ENCODE measurements at places on chromosomes 12 and 14. TPM values are rescaled to one million over a fixed set of nuclear protein-coding genes. Genes with fewer than 3 reads are reported as not detected.

Gene SSTR1
- 0.16 TPM for polyA plus RNA-seq

GRCh38 chr12:59164226-59164625 is 243.9 kb upstream of the LRIG3 start:
- DNase-seq: no peak

DNA sequence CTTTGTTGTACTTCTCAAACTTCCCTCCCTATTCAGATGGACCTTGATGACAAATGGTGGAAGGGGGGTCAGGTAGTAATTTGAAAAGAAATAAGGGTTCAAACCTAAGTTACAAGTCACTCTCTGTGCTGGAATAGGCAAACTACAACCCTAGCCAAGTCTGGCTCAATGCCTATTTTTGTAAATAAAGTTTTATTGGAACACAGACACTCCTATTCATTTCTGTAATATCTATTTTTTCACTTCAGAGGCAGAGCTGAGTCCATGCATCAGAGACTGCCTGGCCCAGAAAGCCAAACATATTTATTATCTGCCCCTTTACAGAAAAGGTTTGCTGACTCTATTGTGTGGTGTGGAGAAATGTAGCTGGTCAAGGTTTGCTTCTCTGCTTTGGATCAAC is 78.4 kb upstream of the RIN3 start:
- no peak for DNase-seq

GRCh38 chr12:31325524-31325875 is 450 bp downstream of the SINHCAF start:
- no peak for DNase-seq

Gene SPTLC2
- 16.9 TPM for polyA plus RNA-seq

DNA sequence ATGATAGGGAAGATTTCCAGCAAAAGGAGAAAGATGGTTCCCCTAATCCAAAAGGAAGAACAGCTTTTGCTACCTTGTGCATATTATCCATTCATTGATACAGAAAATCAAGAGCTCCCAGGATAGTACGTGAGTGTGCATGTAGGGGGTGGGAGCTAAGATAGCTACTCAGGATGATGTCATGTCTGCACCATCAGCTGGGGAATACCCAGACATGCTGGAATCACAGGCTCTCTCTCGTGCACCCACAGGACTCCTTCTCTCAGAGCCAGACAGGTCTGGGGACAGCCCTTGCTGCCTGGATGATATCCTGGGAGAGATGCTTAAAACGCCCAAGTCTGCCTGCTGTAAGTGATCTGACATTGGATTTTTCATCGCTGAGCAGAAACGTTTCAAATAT is 38.9 kb downstream of the FOXN3 start:
- DNase-seq: no peak

Gene HOXC9
- 0.43 TPM for polyA plus RNA-seq

GRCh38 chr14:99632410-99633035 is 12.4 kb upstream of the HHIPL1 start:
- no peak for DNase-seq

DNA sequence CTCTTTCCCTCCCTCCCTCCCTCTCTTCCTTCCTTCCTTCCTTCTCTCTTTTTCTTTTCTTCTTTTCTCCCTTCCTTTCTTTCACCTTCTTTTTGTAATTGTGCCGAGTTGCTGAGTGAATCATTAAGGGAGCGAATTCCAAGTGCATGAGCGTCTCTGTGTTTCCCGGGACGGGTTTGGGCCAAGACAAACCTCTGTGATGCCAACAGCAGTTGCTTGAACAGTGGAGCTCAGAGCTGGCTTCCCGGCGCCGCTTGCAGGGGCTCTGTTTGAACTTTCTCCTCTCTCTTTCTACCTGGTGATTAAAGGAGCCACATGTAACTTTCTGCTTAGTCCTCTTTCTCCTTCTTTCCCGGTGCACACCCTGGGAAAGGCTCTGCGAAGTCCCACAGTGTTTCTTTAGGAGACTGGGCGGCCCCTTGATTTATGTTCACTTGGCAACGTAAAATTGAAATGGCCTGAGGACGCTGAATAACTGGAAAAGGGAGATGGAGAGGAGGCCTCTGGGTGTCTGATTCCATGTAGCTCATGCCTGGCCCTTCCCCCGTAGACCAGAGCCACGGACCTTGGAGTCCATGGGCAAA is 33.7 kb upstream of the MAP1LC3B2 start:
- DNase-seq: peak; percentile 83

GRCh38 chr12:109967383-109968031 is 28.7 kb downstream of the GIT2 start:
- DNase-seq: no peak

DNA sequence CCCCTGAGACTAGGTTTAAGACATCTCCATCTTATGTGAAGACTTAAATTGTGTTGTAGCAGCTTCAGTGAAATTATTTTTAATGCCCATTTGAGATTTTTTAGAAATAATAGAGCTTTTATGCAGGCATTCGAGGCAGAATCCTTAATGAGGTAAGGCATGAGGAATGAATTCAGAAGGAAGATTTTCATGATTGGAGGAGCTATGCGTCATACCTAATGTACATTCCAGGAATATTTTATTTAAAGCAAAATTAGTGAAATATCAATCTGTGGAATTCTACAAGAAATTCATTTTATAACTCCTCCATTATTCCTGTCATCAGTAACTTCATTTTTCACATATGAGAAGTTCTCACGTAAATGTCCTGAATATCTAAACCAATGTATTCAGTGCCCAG is 36.0 kb upstream of the GARIN6 start:
- DNase-seq: no peak

DNA sequence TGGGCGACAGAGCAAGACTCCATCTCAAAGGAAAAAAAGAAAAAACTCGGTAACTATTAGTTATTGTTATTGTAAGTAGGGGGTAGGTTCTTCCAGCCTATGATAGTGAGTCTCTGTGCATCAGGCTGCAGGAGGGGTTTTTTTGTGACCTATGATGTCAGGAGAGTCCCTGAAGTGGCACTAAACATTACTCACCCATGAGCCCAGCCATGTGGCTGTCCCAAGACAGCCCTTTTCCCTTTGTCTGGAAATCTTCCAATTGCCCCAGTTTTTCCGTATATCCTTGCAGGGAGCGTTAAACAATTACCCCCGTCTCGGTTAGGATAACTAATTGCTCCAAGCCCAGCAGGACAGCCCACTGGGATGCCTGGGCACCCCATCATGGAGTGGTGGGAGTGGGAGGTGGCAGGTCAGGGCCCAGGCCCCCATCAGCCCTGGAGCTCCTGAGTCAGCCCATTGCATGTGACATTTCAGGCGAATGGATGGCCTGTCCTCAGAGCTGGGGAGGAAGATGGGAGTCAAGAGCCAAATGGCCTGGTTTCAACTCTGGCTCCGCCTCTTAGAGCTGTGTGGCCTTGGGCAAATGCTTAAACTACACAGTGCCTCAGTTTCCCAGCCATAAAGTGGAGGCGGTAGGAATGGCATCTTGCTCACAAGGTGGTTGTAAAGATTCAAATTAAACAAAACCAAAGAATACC is 16.4 kb downstream of the PHETA1 start:
- DNase-seq: no peak

Gene RDH16
- polyA plus RNA-seq: 0.20 TPM

Gene NCOR2
- polyA plus RNA-seq: 101 TPM

DNA sequence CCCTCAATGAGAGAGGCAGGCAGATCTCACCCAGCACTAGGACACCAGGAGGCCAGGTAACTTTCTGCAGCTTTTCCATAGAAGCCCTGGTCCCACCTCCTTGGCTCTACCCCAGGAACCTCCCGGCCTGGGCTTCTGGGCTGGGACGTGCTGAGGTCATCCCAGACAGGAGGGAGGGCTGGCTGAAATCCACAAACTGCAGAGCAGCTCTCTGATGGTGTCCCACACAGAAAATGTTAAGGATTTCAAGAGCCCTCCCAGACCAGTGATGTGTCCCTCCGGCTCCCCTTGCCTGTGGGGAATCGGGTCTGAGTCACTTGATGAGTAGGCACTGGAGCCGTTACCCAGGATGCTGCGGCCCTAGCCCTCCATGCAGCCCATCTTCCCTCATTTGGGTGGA is 124.1 kb downstream of the ESRRB start:
- DNase-seq: peak; percentile 33

- peak; percentile 53 for DNase-seq
Observed at GRCh38 chr12:68746572-68747180, 700 bp downstream of the SLC35E3 start.

DNA sequence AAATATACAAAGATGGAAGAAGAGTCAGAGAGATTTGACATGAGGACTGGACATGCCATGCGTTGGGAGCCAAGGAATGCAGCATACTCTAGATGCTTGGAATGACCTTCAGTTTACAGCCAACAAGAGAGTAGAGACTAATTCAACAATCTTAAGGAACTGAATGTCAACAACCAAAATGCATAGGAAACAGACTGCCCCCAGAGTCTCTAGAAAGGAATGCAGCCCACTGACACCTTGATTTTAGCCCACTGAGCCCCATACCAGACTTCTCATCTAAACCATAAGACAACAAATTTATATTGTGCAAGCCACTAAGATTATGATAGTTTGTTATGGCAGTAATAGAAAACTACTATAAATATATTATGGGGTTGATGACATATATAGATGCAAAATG is 611.2 kb downstream of the RPS29 start:
- DNase-seq: no peak

Gene MFAP5
- polyA plus RNA-seq: 170 TPM

GRCh38 chr12:6047249-6048237 is 76.9 kb downstream of the VWF start:
- no peak for DNase-seq

- DNase-seq: peak; percentile 42
Observed at GRCh38 chr12:11863478-11863906, 207.2 kb upstream of the BCL2L14 start.

- DNase-seq: no peak
Observed at GRCh38 chr12:111685322-111685810, 390 bp downstream of the BRAP start.

DNA sequence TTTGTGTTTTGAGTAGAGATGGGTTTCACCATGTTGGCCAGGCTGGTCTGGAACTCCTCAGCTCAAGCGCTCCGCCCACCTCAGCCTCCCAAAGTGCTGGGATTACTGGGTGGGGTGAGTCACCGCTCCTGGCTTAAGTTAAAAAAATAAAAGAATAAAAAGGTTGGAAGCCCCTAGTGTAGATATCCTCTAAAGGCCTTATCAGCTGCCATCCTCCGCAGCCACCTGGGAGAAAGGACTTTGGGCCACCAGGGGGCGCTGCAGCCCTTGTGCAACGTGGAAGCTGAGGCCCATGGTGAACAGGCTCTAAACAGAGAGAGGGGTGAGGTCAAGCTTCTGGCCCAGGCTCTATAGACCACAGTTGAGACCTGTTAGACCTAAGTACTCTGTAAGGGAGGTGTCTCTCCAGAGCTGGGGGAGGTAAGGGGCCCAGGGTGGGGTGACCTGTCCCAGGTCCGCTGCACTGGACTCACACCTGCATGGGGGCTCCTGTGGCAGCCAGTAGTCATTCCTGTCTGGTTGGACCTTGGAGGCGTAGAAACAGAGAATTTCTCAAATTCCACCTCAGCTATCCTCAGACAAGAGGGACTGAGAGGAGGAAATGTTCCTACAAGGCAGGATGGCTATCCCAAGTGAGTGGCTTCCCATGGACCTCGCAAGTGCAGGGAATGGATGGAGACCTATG is 14.0 kb upstream of the RACGAP1 start:
- peak; percentile 68 for DNase-seq

Gene TAS2R9
- not detected for polyA plus RNA-seq

DNA sequence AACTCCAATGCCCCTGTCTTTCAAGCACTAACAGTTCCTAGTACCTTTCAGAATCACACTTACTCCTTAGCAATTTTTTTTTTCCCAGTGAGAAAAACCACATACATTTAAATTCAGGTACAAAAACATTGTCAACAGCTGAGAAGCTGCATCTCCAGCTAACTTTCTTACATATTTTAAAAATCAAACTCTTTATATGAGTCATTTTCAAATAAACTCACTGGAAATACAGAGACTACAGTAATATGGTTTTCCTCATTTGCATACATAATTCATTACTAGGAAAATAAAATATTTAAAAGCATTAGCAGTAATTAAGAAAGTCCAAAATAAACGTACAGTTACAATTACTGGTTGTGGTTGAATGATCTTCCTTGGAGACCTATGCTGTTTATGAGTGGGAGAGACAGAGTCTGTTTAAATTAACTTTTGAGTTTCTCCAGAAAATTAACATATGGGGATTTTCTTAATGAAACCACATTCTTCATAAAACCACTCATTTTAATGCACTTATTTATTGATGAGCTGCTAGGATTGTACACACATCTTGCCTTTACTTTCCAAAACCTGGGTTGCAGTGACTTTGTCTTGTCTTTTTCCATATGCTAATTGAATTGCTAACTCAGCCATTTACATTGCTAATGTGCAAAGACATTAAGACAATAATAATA is 9.8 kb downstream of the MUCL1 start:
- no peak for DNase-seq

- no peak for DNase-seq
Observed at GRCh38 chr14:91835197-91835919, 32.0 kb downstream of the TC2N start.

Gene MYF5
- not detected for polyA plus RNA-seq

Gene LAG3
- 0.35 TPM for polyA plus RNA-seq

DNA sequence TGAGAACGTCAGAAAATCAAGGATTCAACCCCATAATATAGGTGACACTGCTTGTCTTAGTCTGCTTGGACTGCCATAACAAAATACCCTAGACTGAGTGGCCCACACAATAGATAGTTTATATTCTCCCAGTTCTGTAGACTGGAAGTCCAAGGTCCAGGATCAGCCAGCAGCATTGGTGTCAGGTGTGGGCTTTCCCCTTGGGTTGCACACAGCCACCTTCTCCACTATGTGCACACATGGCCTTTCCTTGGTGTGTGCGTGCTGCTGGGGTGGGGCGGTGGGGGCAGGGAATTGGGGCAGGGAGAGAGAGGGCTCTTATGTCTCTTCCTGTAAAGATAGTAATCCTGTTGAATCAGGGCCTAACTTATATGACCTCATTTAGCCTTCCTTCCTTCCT is 106.4 kb downstream of the SLC25A47 start:
- no peak for DNase-seq

Gene CLECL1
- polyA plus RNA-seq: not detected

GRCh38 chr12:1878695-1879094 is 39.8 kb downstream of the CACNA2D4 start:
- DNase-seq: no peak

GRCh38 chr12:119668324-119668841 is 450 bp downstream of the PRKAB1 start:
- DNase-seq: no peak

Gene NINJ2
- polyA plus RNA-seq: 4.8 TPM

Gene KRT6A
- polyA plus RNA-seq: not detected

DNA sequence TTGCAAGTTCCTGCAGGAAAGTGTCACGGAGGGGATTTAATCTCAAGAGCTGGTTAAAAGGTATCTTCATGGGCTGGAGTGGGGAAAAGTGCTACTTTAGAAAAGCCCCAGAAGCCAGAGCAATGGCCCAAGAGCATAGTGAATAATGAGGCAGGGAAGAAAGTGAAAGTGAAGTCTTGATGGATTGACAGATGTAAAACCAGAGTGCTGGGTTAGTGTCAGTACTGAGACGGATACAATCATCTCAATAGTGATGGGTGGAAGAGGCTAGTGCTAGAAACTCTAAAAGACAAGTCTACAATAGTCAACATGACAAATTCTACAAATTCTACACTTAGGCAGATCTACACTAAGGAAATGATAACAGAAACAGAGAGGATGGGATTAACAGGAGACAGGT is 68.1 kb downstream of the CIT start:
- DNase-seq: no peak

GRCh38 chr14:89719366-89720075 is 235.0 kb downstream of the EFCAB11 start:
- DNase-seq: no peak

- DNase-seq: no peak
Observed at GRCh38 chr12:121793440-121793837, at the start of gene RHOF. Gene RHOF (minus strand): TSS chr12:121793688. CDS start chr12:121793633, 55 bp downstream.

Data from muscle of arm (tissue), 14 donors.